HCT116 (cell line): ENCODE measurements at places on chromosomes 11 and 22.

DNA sequence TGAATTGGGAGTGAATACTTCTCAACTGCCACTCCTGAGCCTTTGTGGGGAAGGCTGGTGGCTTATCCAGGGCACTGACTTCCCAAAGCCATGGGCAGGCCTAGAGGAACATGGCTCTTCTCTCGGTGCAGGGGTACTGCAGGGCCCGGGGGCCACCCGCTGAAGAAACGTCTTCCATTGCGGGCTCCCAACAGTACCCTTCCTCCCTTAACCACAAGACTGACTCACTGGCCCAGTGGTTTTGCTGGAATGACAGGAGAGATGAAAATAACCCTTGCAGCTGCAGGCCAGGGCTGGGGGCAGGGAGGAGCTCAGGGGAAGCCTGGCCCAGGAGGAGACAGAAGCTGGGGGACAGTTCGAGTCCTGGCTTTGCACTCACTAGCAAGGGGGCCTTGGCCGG, 13.5 kb downstream of the TXN2 start:
- DNase-seq = peak; percentile 58

GRCh38 chr11:77517226-77517625, 43.3 kb upstream of the PAK1 start:
- DNase-seq = no peak

GRCh38 chr11:121282386-121282785, 10.2 kb upstream of the SC5D start:
- DNase-seq = no peak

GRCh38 chr11:81237139-81237538, 1496.5 kb downstream of the FAM181B start:
- no peak for DNase-seq

DNA sequence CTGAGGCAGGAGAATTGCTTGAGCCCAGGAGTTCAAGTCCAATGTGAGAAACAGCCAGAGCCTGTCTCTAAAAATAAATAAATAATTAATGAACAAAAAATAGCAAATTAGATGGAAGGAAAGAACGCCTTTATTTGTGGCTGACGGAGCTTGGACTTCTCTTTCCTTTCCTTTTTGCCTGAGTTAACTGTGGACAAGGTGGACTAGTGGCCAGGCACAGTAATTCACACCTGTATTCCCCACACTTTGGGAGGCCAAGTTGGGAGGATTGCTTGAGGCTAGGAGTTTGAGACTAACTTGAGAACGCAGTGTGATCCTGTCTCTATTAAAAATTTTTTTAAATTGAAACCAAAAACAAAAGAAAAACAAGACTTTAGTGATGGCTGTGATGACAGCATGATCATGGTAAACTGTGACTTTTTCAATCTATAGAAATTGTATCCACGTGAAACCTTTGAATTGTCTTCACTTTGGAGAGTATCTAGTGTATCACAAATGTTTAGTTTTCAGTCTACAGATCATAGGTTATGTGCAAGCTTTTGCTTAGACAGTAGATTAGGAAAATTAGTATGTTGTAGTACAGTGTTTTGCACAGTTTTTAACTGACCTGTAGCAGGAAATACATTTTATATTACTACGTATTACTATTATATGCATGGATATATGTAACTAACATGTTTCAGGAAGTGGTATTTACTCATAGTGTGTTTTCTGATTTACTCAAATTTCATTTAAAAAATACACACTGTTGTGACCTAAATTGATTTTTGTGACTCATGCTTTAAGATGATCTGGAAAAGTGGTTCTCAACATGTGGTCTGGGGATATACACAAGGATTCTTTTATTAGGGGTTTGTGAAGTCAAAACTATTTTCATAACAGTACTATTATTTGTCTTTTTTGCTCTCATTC, 42.1 kb downstream of the KDM2A start:
- DNase-seq = no peak

DNA sequence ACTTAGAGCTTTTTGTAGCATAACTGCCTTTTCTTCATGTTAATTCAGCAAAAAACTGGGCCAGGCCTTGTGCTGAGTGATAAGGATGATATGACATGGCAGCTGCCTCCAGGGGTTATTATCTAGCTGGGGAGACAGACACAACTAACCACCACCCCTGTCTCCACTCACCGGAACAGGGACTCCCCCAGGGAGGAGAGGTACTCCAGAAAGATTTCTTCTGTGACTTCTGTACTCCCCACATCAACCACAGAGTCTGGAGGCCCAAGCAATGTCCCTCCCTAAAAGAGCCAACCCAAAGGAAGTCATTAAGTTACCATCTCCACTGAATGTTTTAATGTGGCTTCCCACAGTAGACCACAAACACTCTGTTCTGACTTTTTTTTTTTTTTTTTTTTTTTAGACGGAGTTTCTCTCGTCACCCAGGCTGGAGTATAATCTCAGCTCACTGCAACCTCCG, 14.3 kb upstream of the PMM1 start:
- no peak for DNase-seq

DNA sequence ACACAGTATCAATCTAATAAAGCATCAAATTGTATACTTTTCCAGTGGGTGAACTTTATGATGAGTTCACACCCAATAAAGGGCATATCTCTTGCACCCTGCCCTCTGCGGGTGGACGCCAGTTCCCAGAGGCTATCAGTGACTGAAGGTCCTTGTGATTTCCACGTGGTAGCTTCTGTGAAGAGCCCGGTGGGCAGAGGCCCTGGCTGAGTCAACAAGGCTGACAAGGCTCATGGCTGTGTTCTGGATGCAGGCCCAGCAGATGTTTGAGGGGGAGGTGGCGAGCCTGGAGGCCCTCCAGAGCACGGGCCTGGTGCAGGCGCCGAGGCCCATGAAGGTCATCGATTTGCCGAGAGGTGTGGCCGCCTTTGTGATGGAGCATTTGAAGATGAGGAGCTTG, 71.4 kb downstream of the PIWIL3 start:
- no peak for DNase-seq

DNA sequence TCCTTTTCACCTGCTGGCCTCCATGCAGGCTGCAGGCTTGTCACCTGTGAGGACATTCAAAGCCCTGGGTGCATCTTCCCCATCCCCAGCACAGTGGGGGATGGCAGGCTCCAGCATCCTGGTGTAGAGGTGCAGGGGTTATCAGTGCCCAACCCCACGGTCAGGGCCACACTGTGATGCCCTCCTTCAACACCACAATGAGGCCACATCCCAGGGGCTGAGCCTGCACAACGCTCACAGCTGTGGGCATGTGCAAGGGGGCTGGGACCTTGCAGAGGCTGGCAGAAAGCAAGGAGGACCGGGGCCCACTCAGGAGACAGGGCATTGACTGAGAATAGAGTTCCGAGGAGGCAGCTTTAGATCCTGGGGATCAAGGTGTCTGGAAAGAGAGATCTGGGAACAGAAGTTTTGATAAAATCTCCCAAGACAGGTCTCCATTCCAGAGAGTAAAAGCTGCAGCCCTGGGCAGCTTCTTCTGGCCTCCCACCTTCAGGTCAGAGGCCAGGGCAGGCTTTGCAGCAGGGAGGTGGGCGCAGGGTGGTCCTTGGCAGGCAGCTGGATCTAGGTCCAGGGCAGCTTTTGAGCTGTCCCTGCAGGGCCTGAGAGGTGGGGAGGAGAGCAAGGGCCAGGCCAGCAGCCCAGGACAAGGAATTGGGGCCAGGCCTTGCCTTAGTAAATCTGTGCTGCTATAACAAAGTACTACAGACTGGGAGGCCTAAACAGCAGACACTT, 250.8 kb upstream of the B3GAT1 start:
- DNase-seq = no peak

- no peak for DNase-seq
Observed at GRCh38 chr11:12223771-12224536, 113.6 kb downstream of the MICAL2 start.

DNA sequence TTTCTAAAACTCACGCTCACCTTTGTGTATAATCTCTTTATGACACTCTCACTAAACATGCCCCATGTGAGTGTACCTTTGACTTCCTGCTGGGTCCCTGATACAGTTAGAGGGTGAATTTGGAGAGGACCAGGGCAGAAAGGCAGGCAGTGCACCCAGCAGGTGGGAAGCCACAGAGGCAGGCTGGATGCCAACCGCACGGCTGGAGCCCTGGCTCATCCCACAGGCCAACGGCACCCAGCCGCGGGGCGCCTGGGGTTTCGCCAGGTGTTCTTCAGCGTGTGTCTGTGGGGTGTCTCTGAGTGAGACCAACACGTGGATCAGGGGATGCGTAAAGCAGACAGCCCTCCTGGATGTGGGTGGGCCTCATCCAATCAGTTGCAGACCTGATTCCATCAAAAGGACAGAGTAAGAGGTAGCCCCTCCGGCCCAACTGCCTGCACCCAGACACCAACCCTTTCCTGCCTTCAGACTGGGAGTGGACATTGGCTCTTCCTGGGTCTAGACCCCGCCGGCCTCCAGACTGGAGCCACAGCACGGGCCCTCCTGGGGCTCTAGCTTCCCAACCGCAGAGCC, 51.6 kb downstream of the DHCR7 start:
- DNase-seq = no peak

DNA sequence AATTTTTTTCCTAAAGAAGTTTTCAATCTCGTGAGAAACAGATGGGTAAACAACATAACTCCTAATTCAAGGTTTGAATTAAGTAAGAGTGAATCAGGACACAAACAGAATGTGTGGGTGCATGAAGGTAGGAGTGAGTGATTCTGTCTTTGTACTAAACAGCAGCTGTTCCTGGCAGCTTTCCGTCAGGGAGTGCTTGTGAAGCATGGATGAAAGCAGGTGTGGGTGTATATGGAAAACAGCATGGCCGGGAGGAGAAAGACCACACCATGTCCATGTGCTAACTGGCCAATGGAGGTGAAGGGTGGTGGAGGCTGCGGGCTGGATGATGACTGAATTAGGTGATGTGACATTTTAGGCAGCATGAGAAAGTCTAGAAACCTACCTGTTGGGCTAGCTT, 49.6 kb downstream of the BARX2 start:
- DNase-seq = no peak

GRCh38 chr22:30421695-30422480, 3.7 kb upstream of the MTFP1 start:
- DNase-seq = no peak

GRCh38 chr22:47366026-47366767, 603.7 kb downstream of the TBC1D22A start:
- no peak for DNase-seq

- no peak for DNase-seq
Observed at GRCh38 chr11:81647374-81647773, 1086.3 kb downstream of the FAM181B start.

DNA sequence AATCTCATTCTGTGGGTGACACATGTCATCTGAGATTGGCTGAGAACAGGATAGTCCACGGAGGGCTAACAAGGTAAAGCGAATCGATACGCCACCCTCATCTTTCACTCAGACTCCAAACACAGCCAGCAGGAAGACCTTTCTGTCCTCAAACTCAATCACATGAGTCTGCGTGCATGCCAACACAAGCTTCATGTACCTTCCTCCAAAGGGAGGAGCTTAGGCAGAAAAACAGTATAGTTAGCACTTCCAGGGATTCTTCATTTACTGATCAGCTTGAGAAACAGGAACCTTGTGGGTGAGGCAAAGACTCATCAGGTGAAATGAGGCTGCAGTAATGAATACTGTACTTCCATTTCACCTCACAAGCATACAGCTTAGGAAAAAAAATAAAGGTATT, 767.1 kb upstream of the API5 start:
- no peak for DNase-seq

DNA sequence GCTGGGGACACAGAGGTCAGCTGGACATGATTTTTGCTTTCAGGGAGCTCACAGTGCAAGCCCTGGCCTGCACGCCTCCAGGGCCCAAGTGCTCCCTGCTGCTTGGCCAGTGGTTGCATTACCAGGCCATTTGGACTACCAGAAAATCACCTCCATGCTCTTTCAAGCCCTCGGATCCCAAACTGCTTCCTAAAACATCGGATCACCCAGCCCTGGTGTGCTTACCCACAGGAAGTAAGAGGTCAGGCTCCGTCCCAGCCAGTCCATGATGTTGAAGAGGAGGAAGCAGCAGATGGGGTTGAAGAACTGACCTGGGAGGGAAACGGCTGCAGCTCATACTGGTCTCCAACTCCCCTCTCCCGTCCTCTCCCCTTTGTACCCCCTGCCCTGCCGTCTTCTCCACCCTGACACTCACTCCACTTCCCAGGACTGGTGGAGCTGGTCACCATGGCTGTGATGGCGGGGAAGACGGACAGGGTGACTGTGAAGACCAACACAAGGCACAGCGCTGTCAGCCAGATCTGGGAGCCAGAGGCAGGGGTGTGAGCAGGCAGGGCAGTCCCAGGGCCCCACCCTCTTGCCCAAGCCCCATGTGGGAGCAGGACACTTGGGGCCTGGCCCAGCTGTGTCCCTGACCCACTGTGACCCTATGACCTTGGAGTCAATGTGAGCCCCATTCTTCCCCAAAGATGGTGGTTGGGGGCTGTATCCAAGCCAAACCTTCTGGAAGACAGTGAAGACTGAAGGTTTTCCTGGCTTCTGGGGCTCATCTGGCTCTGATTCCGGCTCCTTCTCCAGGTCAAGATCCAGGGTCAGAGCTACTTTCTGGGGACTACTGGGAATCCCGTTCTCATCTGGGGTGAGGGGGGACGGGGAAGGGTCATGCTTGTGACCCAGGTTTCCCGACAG, 5.6 kb downstream of the SLC29A2 start:
- DNase-seq = no peak

DNA sequence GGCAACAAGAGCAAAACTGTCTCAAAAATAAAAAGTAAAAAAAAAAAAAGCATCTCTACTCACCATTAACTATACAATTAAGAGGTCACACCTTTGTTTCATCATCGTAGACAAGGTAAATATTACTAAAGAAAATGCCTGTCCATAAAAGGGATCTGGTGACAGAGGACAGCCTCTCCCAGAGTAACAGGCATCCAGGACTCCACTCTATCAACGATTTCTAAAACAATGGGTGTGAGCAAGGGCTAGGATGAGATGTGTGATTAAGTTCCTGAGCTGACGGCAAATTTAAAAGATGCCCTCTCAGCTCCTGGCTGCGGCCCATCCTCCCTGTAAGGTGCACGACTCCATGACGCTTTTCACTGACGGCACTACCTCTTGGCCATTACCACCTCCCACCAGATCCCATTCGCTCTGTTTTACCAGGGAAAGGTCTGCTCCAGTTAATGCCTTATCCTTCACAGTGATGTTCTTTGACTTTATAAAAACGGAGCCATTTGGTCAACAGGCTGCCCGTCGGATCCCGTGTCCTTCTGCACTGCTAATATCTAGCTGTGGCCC, 2.3 kb upstream of the TMEM45B start:
- DNase-seq = no peak

GRCh38 chr11:130715085-130715876, 201.0 kb downstream of the SNX19 start:
- no peak for DNase-seq

GRCh38 chr11:93623920-93624319, 37.6 kb upstream of the CEP295 start:
- DNase-seq = no peak
